Activated CD8-positive, alpha-beta T cell treated with anti-CD3 and anti-CD28 coated beads for 36 hours (primary cell): ENCODE measurements at places on chromosomes 4 and X. TPM values are rescaled to one million over a fixed set of nuclear protein-coding genes. Genes with fewer than 3 reads are reported as not detected.

GRCh38 chr4:110621328-110621812, 1.5 kb downstream of the PITX2 start:
- no peak overlapping the region for H3K27ac ChIP-seq
- H3K27me3 ChIP-seq: peaks cover 86% of the 10 kb centered on the region
- no peak for DNase-seq
- no peak overlapping the region for H3K4me3 ChIP-seq

GRCh38 chr4:85748654-85749053, 273.7 kb downstream of the ARHGAP24 start:
- H3K27ac ChIP-seq: no peak overlapping the region
- no peaks in the 10 kb centered on the region for H3K36me3 ChIP-seq
- H3K4me1 ChIP-seq: no peaks in the 10 kb centered on the region
- DNase-seq: no peak

DNA sequence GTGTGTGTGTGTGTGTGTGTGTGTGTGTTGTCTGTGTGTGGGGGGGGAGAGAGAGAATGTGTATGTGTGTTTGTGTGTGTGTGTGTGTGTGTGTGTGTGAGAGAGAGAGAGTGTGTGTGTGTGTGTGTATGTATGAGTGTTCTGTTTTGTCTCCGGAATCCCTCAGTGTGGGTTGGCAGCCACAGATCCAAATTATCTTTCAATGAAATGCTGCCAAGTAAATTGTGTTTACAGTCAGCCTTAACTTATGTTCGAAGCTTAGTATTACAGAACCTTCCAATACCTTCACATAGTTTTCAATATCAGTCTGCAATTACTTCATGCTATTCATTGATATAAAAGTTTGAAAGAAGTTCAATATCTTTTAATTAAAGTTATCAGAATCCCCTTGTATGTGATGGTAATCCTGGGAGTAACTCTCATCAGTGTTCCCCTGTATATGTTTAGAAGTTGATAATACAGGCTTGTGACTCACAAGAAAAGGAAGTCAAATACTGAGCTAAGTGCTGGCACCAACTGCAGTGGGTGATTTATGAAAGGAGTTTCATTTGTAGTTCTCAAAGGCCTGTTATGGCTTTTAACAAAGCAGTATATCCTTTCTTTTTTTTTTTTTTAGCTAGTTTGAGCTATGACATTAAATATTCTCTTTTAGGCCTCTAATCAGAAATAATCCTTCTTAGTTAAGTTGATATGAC, 51.6 kb upstream of the HTR2C start:
- no peak overlapping the region for H3K4me3 ChIP-seq
- H3K27me3 ChIP-seq: no peaks in the 10 kb centered on the region
- no peak for DNase-seq
- H3K27ac ChIP-seq: no peak overlapping the region

DNA sequence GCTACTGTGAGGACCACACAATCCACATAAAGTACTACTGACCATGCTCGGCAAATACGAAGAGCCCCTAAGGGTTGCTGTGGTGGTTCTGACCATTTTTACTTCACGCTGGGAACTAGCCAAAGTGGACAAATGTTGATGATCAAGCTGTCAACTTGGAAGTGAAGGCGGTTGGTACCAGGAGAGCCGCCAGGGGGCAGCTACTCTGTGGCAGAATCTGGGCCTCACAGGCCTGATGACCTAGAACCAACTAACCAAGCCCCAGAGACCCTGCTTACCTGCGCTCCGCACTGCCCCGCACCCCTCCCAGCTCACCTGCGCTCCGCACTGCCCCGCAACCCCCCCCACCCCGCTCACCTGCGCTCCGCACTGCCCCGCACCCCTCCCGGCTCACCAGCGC, 5.6 kb downstream of the GAK start:
- H3K4me3 ChIP-seq: no peak overlapping the region
- no peak overlapping the region for H3K27ac ChIP-seq
- H3K4me1 ChIP-seq: peaks cover 65% of the 10 kb centered on the region
- no peak for DNase-seq
- H3K36me3 ChIP-seq: peaks cover 17% of the 10 kb centered on the region

DNA sequence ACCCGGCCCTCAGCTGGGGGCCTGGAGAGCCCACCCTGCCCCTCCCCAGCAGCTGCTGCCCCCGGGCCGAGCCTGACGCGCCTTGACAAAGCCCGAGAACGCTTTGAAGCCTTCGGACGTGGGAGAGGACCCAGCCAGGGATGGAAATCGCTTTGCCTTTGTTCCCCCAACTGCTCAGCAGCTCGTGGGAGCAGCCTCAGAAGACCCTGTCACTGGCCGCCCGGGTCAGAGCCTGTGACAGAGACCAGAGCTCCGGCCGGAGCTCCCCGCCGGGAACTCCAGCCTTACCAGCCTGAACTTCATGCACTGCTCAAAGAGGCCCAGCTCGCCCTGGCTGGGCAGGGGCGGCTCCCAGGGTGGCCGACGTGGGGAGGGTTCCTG, 2.6 kb upstream of the SLC6A8 start:
- no peak overlapping the region for H3K4me3 ChIP-seq
- H3K27ac ChIP-seq: no peak overlapping the region
- H3K4me1 ChIP-seq: no peaks in the 10 kb centered on the region
- DNase-seq: no peak
- no peaks in the 10 kb centered on the region for H3K36me3 ChIP-seq

The RS1 gene
- not detected for total RNA-seq
